ENCODE measurements at places on chromosomes 7 and 10.

- DNase-seq = no peak
Measured at GRCh38 chr10:74034301-74034700, 36.4 kb downstream of the VCL start.

DNA sequence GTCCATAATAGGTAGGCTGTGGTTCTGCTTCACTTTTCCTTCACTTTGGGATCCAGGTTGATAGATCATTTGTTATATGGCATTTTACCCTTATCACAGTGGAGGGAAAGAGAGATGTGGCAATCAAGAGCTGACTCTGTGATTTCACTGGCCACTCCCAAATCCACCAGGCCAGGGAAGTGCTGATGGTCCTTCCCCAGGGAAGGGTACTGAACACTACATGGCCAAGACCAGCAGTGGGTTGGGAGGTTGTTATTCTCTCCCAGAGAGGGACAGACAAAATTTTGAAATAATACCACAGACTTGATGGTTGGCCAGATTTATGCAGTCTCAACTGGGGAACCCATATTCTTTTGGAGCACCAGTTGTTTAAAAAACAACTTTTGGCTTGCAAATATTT lies 102.5 kb downstream of the SND1 start:
- no peak for DNase-seq

DNA sequence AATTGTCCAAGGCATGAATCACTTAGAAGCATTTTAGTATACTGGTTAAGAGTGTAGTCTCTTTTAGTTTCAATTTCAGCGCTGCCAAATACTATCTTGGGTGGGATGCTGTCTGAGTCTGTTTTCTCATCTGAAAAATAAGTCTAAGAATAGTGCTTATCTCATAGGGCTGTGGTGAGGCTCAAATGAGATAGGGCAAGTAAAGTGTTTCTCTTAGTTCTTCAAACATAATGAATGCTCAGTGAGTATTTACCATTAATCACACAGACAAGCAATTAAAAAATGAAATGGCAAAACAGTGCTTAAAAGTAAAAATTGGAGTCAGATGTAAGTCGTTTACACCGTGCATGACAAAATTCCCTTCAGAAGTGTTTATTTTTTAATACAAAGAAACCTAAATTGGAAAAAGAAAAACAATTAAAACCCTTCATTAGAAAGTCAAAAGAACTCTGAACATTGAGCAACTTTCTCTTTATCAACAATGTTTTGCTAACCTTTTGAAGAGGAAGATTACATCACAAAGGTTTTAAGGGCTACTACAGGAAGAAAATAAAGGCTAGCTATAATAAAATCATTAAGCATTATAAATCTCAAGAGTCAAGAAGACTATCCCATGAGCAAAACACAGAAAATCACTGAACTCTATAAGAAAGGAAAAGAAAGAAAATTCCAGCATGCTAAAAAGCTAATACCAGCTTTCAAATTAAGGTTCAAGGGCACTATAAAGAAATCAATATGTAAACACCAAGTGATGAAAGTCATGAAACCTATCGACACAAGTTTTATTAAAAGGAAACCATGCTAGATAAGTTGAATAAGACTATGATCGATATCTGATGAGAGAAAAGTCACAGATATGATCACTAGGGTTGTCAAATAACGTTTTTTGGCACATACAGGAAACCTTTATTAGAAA lies 45.6 kb upstream of the C1GALT1 start:
- DNase-seq = peak; percentile 20

DNA sequence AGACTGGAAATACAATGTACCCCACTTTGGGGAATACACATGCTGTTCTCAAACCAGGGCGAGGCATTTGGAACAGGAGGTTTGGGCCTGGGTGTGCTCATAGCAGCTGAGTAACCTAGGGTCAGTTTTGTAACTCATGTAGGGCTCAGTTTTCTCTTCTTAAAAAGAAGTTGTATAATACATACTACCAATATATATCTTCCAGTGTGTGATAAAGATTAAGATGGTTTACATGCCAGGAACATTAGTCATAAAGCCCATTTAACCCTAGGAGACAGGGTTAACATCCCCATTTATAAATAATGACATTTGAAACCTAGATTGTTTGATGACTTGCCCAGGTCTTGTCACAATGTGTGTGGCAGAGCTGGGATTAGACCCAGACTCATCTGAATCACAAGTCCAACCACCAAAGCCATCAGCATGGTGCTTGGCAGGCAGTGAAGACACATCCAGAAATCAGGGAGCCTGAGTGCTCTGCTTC lies 6.0 kb downstream of the AKR1B10 start:
- DNase-seq = no peak

DNA sequence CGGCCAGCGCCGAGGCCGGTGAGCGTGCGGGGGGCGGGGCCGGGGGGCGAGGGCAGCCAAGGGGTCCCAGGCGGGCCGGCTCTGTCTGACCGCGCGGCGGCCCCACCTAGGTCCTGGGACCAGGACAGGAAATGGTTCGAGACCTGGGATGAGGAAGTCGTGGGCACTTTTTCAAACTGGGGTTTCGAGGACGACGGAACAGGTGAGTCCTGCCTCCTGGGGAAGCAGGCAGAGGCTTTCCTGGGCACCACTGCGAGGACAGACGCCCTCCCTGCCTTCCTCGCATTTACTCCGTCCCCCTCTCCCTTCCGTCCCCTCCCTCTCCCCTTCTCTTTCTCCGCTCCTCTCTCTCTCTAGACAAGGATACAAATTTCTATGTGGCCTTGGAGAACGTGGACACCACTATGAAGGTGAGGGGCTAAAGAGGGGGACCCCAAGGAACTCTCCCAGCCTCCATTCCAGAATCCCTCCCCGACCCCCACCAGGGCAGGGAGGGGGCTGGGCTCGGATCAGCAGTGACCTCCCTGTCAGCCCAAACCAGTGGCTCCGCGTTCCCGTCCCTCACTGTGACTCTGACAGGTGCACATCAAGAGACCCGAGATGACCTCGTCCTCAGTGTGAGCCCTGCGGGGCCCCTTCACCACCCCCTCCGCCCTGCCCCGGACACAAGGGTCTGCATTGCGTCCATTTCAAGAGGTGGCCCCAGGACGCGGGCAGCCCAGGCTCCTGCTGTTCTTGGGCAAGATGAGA lies 2.6 kb upstream of the MUC12 start:
- DNase-seq = no peak

- DNase-seq = no peak
Measured at GRCh38 chr7:1712907-1713501, 42.9 kb downstream of the ELFN1 start.

GRCh38 chr10:19783721-19784120 lies 32.5 kb upstream of the PLXDC2 start:
- no peak for DNase-seq

- no peak for DNase-seq
Measured at GRCh38 chr7:96189129-96189820, 132.6 kb downstream of the SLC25A13 start.

- no peak for DNase-seq
Measured at GRCh38 chr7:151884312-151885201, 7.6 kb upstream of the PRKAG2 start.

- DNase-seq = no peak
Measured at GRCh38 chr10:49278497-49278981, 20.4 kb upstream of the C10orf71 start.

GRCh38 chr7:51011710-51012350 lies 229.1 kb upstream of the GRB10 start:
- DNase-seq = no peak

DNA sequence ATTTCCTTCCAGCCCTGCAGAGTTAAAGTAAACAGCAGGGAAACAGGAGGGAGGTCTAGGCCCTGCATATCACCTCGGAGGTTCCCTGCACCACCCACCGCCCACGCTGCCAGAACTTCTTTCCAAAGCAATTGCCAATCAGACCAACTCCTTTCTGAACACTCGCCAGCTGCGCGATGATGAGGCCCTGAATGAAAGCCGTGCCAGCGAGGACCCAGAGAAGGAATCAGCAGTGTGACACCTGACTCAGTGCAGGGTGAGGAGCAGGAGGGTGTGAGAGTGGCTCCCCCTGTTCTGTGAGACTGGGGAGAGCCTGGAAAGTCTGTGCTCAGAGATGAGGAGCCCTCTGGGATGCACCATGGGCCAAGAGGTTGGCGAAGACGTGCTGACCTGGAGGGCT lies 3.3 kb upstream of the TCERG1L start:
- DNase-seq = no peak

DNA sequence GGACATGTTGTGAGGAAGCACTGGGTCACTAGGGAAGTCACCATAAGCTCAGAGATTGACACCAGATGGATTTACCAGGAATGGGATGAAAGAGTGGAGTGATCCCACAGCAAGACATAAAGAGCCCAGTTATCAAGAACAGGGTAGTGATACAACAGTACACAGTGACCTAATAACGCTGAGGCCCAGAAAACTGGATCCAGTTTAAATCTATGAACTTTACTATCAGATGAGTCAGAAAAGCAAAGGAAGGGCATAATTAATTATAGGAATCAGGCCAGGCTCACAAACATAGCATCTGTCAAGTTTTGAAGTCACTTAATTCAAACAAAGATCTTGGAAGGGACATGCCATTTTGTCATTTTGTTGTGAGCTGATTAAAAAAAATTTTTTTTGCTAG lies 73.5 kb downstream of the LRRN3 start:
- no peak for DNase-seq

GRCh38 chr7:103299660-103300059 lies 2.4 kb downstream of the PMPCB start:
- DNase-seq = no peak

- DNase-seq = no peak
Measured at GRCh38 chr10:102773986-102774385, 30.2 kb downstream of the WBP1L start.

- no peak for DNase-seq
Measured at GRCh38 chr10:63696205-63696604, 175.0 kb downstream of the REEP3 start.

- no peak for DNase-seq
Measured at GRCh38 chr7:44172352-44172751, 16.9 kb downstream of the GCK start.

- no peak for DNase-seq
Measured at GRCh38 chr10:88228130-88228529, 355.0 kb downstream of the RNLS start.

GRCh38 chr7:91913612-91914011 lies 27.1 kb upstream of the AKAP9 start:
- DNase-seq = peak; percentile 20

GRCh38 chr7:39525926-39526325 lies 40.3 kb upstream of the YAE1 start:
- DNase-seq = no peak

DNA sequence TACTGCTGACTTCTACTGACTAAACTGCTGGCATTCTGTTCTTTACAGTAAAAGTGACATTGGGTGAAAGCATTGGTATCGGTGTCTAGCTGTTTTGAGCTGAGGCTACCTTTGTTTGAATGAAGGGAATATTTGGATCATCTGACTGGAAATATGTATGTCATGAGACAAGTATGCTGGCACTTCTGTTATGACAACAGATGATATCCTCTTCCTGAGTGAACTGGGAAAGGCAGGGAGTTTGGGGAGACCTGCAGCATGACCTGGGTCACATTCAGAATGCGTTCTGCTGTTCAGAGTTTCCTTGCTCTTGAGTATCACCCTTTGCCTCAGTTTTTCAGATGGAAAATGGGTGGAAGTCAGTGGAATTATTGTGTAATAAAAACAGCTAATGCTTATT lies 81.8 kb downstream of the PLCE1 start:
- DNase-seq = peak; percentile 14

DNA sequence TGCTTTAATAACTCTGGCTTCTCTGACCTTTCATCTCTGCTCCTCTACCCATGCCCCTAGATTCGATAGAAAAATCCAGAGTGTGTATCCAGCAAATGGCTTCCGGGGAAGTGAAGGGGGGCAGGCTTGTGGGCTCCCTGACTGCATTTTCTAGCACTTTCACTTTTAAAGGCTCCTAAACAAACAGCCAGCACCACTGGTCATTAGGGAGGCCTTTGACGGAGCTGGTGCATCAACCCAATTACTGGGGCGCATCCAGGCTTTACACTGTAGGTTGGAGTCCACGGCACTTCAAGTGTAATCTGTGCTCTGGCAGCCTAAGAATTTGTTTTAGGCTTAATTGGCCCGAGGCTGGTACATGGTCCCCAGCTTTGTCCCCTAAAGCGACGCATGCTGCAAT lies 291.9 kb downstream of the GFRA1 start:
- DNase-seq = peak; percentile 25

DNA sequence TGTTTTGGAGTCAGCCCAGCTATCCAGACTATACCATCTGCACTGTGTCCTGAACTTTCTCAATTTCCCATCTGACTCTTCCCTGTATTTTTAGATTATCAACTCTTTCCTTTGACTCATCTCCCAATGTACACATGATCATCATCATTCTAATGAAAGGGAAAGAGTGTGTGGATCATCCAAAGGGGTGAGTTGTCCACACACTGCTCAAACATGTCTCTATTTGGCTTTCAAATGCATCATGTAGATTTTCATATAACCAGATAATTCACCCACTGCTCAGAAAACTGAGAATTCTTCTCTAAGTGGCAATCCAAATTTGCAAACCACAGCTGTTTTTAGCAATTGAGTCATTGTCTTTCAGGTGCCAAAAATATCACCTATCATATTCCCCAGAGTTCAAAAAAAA lies 190.2 kb upstream of the HPS1 start:
- DNase-seq = no peak

DNA sequence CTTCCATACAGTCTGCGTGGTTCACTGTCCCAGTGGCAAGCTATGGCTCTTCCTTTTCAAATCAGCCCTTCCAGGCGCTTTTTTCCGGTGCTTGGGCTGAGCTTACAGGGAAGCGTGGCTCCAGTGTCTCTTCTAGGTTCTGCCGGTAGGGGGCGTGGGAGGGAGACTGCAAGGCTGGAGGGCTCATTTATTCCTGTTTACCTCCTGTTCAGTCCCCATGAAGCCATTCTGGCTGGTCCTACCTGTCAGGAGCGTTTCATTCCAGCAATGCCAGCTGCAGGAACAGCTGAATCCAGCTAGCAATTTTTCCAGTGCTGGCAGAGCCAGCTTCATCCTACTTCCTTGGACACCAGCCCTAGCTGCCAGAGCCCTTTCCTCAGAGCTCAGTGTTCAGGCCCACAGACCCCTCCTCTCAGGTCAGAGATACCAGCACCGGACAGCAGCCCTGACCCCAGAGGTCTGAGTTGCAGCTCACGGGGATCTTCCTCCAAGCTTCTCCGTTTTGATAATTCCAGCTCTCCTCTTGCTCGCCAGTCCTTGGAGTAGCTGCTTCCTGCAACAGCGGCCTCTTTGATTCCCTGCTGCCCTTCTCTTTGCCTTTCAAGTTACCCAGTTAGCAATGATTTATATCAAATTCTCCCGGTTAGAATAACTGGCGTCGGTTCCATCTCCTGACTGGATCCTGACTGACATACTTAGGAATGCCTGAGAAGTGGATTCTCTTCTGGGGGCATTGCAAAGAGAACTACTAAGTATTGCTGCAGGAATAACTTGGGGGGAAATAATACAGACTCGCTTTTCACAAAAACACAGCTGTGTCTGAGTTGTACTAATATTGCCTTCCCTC lies 129.8 kb downstream of the FRMD4A start:
- peak; percentile 22 for DNase-seq

DNA sequence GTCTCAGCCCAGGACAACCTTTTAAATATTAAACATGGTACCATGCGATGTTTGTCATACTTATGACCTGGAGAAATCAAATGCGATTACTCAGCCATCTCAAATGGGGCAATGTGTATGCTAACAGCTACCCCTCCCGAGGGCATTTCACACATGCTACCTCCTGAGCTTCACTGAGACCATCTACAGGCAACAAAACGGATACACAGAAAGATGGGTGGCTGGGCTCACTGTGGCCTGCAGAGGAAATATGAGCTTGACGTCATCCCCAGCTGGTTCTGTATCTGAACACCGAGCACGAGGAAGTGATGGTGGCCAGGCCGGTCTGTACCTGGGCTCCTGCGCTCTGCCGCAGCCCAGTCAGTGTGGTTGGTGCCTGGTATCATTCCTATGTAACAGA lies 374.3 kb downstream of the RPS24 start:
- no peak for DNase-seq

Measured in AG20443 (cell line).